Lung (tissue), 17 donors: ENCODE measurements at places on chromosomes 12 and 14. TPM values are rescaled to one million over a fixed set of nuclear protein-coding genes. Genes with fewer than 3 reads are reported as not detected.

ANKS1B gene
- 10.3 TPM for total RNA-seq

- no peak for DNase-seq
These were observed 291.6 kb downstream of the AKAP6 start for GRCh38 chr14:32620724-32621123.

DNA sequence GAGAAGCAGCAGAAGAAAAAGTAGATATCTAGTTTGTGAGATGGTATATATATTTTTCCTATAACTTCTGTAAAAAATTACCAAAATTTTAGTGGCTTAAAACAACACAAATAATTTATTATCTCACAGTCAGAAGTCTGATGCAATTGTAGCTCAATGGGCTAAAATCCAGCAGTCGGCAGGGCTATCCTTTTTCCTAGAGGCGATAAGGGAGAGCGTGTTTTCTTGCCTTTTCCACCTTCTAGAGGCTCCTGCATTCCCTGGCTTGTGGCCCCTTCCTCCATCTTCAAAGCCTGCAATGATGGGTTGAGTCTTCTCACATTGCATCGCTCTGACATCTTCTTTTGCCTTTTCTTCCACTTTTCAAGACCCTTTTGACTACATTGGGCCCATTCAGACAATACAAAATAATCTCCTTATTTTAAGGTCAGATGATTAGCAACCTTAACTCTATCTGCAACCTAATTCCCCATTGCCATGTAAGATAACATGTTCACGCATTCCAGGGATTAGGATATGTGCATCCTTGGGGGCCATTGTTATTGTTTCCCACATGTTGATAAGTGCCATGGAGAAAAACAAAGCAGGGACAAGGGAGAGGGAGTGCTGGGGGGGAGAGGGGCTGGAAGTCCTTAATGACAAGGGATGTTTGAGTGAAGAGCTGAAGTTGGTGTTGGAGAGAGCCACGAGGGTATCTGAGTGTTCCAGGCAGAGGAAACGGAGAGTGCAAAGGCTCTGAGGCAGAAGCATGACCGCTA is 13.8 kb upstream of the DDX47 start:
- DNase-seq: no peak

GRCh38 chr14:56112781-56113180 is 5.4 kb upstream of the PELI2 start:
- DNase-seq: no peak

DNA sequence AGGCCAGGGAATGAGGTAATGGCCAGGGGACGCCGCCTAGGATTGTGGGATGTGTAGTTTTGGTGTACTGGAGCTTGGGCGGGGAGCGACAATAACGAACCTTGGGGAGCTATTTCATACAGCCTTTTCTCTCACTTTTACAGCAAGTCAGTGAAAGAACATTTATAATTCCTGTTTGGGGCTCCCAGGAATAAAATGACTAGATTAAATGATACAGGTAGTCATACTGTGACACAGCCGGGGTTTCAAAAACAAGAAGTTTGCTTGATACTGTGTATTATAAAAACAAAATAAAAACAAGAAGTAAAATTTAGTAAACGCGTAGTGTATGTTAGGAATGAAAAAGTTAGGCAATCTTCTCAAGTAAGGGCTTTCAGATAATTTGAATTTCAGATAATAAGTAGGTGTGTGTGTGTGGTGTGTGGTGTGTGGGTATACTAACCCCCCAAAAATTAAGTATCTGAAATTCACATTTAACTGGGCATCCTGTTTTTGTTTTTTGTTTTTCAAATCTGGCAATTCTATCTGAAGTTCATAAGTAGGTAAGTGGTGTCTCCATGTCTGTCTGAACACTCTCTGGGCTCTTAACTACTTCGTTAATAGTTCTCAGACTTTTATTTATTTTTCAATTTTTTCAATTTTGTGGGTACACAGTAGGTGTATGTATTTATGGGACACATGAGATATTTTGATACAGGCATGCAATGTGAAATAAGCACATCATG is 458 bp upstream of the DCTN2 start:
- DNase-seq: no peak

- DNase-seq: no peak
These were observed 83.8 kb downstream of the SRGAP1 start for GRCh38 chr12:63928305-63928704.

PMEL gene
- total RNA-seq: 1.7 TPM

DNA sequence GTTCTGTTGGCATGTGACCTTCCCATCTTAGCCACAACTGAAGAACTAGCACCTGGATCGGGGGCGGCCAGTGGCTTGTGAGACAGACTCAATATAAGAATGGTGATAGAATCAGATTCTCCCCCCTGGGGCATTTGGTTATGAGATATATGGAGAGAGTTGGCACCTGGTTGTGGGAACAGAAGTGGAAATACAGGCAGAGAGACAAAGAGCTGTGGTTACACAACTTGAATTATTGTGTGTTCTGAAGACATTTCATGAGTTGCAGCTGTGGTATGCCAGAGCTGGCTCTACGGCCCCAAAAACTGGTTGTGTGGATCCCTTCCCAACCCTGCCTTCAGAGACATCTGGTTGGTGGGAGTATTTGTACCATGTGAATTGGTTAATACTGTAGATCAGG is 2.9 kb upstream of the MSRB3 start:
- no peak for DNase-seq

GRCh38 chr12:121576851-121577391 is 3.9 kb downstream of the KDM2B start:
- peak; percentile 25 for DNase-seq

DNA sequence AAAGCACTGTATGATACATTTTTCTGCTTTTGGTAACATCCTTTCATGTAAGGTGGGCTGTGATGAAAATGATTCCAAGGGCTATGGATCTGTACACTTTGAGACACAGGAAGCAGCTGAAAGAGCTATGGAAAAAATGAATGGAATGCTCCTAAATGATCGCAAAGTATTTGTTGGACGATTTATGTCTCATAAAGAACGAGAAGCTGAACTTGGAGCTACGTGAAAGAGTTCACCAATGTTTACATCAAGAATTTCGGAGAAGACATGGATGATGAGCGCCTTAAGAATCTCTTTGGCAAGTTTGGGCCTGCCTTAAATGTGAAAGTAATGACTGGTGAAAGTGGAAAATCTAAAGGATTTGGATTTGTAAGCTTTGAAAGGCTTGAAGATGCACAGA is 22.1 kb upstream of the SRGAP1 start:
- DNase-seq: no peak

KLHDC2 gene
- total RNA-seq: 163 TPM

- DNase-seq: no peak
These were observed 10.0 kb downstream of the MARK3 start for GRCh38 chr14:103395244-103395643.

SNRPF gene
- 23.3 TPM for total RNA-seq

GRCh38 chr12:118188690-118189371 is 52.9 kb downstream of the PEBP1 start:
- peak; percentile 82 for DNase-seq

GRCh38 chr14:72907886-72908285 is 14.0 kb upstream of the DPF3 start:
- no peak for DNase-seq

GRCh38 chr12:89069431-89069830 is 282.9 kb downstream of the DUSP6 start:
- no peak for DNase-seq

ZC2HC1C gene
- 5.6 TPM for total RNA-seq

SIX1 gene
- 5.0 TPM for total RNA-seq

DNA sequence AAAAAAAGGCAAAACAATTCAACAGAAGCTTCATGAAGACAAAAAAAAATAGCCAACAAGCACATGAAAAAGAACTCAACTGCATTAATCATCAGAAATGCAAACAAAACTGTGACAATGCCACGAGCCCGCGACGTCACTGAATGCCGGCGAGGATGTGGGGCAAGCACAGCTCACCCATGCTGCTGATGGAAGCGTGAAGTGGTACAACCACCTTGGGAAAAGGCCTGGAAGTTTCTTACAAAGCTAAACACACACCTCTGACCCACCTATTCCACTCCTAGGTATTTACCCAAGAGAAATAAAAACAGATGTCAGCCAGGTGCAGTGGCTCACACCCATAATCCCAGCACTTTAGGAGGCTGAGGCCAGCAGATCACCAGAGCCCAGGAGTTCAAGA is 10.5 kb downstream of the BTBD6 start:
- DNase-seq: no peak

- no peak for DNase-seq
These were observed 8.8 kb downstream of the PPP1CC start for GRCh38 chr12:110733900-110734299.

GRCh38 chr14:37063467-37064240 is 108.8 kb downstream of the SLC25A21 start:
- DNase-seq: no peak

DNA sequence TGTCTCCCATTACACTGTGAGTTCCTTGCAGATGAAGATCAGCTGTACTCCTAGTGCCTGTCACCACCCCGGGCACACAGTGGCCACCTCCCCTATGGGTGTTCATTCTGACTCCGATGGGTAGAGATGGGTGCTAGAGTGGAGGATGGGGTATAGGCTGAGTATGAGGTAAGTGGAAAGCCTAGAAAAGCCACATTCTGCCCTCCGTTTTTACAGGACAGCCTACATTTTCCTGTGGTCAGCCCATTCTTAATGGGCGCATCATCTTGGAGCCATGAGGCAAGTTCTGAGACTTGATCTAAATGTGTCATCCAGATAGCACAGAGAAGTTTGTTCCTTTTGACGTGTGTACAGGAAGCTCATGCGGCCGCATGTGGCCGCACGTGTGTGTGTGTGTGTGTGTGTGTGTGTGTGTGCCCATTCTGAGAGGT is 166.7 kb upstream of the HIF1A start:
- no peak for DNase-seq

DNA sequence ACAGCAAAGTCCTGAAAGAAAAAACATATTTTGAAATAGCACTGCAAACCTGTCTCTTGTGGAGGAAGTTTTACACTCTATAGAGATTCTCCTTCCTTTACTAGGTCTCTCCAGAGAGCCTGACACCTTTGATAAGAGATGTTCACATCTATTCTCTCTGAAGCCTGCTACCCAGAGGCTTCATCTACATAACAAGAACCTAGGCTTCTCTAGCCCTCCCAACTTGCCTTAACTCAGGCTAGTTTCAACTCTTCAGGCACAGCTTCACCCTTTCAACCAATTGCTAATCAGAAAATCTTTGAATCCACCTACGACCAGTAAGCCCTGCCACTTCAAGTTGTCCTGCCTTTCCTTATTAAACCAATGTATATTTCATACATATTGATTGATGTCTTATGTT is 60.6 kb downstream of the IFNG start:
- no peak for DNase-seq

GRCh38 chr12:27488479-27488878 is 35.5 kb upstream of the PPFIBP1 start:
- DNase-seq: no peak

GRCh38 chr14:21184254-21184653 is 28.4 kb upstream of the OR5AU1 start:
- no peak for DNase-seq

SLC17A8 gene
- 0.43 TPM for total RNA-seq

- no peak for DNase-seq
These were observed 3.7 kb downstream of the ABHD12B start for GRCh38 chr14:50875359-50876070.

DNA sequence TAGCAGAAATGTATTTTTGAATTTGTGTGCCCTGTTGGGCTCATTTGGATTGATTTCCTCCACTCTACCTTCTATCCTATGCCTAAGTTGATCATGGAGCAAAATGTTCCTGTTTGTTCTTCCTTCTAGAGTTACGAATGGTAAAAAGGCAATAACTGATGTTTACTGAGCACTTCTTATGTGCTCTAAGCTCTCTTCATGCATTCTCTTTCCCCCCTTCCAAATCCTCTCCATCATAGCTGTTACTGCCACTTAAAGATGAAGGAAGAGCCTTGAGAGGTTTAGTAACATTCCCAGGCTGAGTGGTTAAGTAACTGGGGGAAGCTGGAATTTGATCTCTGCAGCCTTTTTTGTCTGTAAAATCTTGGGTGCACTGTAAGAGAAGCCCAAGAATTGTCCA is 60.1 kb downstream of the CHST11 start:
- peak; percentile 33 for DNase-seq

DNA sequence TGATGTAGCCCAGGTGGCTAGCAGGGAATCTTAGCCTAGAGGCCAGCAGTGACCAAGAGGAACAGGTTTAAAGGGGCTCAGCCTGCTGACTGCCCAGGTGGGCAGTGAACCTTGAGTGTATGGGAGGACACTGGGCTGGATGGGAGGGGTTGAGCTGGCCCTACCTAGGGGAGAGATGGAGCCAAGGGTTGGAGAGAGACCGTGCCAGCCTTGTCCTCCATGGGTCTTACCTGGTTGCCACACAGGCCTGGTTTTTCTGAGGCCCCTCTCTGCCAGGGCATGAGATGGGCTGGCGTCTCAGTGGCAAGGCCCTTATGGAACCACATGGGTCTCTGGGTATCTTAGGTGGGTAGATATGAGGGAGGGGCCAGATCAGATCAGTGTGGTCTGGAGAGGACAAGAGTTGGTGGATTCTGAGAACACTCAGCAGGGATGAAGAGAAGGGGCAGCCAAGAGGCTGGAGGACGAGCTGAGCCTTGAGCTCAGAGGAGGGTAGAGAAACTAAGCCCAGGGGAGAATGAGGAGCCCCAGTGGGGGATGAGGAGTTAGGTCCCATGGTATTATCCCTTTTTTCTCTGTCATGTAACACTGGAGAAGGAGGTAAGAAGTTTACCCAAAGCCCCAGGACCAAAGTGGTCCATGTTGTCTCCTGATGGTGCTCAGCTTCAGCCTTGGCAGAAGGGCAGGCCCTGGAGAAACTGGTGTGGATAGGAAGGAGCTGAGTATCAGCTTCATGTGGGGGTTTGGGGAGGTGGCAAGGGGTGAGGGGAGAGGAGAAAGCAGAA is 3.7 kb downstream of the GZMB start:
- no peak for DNase-seq

GRCh38 chr14:57502586-57503254 is 9.1 kb upstream of the CCDC198 start:
- peak; percentile 79 for DNase-seq

C1QL4 gene
- total RNA-seq: not detected

DNA sequence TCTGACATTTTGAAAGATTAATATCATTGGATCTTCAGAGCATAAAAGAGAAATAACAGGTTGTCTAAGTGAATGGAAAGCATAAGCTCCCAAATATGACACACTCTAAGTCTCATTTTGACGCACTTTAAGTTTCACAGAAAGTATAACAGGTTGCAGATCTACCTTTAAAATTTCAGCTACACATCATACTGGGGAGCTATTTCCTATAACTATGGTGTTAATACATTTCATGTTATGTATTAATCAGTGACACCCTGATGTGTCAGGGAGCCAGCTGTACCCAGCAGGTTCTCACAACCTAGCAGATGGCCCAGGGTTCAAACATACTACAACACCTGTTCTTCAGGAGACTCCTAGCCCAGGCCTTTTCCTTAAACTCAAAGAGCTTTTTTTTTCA is 31.1 kb upstream of the TMX1 start:
- no peak for DNase-seq
